ENCODE measurements at places on chromosomes 3 and 15.

- DNase-seq: no peak
These were observed 12.8 kb upstream of the TOPAZ1 start for GRCh38 chr3:44228900-44229299.

DNA sequence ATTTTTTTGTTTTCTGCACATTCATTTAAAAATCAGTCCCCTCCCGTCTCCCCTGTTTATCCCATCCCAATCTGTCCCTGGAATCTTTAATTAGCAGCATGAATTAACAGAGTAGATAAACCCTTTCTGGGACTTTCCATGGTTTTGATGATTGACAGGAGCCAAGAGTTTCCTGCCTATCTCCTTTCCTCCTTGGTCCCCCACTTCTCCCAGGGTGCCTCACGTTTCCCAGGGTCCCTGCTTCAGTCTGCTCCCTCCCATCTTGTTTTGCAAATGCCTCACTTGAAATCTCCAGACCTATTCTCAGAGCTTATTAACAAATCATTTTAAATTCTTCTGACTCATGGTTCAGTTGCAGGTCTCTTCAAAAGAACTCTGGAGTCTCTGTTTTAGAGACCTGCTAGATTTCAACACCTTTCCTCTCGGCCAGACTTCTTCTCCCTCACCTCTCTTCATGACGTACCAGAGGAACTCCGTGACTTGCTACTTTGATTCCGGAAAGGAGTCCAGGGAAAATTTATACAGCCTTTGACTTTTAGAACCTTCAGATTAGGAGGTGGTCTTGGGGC, 238.5 kb downstream of the ITPR1 start:
- no peak for DNase-seq

DNA sequence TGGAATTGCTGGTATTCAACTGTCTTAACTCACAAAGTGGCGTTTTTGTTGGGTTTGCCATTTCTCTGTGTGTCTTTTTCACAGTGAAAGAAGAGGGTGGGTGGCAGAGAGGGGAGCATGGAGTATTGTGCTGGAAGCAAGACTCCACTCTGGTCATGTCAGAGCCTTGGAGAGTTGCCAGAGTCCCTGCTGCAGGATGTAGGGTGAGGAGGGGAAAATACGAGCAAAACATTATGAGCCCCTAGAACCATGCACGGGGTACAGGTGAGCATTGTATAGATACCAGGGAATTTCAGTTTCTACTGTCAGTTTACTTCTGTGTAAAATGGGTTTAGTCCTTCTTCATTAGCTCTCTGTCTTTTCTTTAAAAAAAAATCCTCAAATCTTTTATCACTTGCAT, 249.9 kb downstream of the CACNA2D3 start:
- DNase-seq: no peak

GRCh38 chr3:55676643-55677042, 189.5 kb upstream of the WNT5A start:
- no peak for DNase-seq

- no peak for DNase-seq
These were observed 77.8 kb downstream of the SETD2 start for GRCh38 chr3:47086071-47086470.

DNA sequence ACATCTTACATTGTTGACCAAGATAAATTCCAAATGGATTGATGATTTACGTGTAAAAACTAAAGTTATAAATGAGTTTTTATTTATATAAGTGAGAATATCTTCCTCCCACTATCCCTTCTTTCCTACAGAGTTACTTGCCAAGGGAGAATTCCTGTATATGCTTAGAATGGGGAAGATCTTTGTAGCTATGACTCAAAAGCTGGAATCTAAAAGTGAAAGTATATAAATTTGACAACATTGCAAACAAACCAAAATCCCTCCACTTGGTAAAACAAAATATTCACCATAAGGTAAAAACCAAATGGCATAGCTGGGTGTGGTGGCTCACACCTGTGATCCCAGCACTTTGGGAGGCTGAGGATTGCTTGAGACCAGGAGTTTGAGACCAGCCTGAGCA, 52.7 kb upstream of the GCNT3 start:
- DNase-seq: no peak

DNA sequence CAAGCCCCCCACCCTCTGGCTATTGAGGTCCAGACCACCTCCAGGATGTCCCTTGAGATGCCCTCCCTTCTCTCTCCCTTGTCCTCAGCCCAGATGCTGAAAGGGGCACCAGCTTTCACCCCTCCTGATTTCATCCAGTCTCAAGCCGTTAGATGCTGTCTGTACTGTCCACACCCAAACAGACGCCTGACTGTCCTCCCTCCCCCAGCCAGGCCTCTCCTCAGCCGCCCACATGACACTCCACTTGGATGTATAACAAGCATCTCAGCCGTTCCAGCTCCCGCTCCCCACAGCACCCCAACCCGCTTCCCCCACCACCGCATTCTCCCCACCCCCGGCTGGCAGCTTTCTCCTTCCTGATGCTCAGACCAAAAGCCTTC, 25.0 kb upstream of the CYP11A1 start:
- DNase-seq: no peak

DNA sequence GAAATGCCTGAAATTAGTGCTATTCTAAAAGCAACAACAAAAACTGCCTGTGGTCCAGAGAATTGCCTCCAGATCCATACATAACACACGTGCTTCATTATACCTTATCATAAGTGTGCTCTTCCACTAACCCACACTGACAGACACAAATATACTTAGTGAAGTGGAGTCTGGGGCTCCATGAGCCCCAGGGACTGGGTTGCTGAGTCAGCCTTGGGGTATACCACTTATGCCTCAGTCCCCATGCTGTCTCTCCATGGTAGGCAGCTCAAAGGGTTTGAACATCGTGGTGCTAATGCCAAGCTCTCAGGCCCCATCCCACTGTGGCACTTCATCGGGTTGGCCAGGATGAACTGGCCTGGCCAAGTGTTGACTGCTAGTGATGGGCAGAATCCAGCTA, 10.8 kb downstream of the ZDHHC3 start:
- DNase-seq: no peak

DNA sequence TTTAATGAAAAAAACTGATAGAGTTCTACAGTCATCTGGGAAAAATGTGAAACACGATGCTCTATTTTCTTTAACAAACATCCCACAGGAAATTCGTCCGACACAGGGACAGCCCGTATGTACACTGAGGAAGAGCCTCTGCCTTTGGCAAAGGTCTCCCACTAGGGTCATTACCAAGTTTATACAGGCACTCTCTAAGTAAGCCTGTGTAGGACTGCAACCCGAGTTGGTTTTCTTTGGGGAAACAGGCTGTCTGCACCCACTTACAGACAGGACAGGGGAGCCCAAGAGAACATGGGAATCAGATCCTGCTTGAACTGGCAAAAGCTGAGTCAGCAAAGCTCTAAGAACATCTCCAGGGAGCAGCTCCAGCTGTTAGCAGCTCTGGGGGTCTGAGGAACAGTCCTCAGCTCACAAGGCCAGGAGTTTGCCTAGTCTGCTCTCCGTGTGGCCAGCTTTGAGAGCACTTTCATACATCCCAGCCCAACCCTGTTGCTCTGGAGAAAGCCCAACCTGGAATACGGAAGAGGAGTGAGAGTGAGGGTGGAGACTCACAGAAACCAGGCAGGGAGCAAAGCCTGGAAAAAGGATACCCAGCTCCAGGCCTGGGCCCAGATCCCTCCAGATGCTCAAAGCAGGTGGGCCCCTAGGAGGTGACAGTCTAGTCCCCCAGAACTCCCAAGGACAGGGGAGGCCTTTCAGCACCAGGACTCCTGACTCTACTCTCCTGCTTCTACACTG, 1.9 kb downstream of the TBC1D2B start:
- DNase-seq: peak; percentile 51

- DNase-seq: no peak
These were observed 45.5 kb downstream of the RASGRF1 start for GRCh38 chr15:79045041-79045440.

- DNase-seq: no peak
These were observed 5.5 kb downstream of the ARHGEF3 start for GRCh38 chr3:56796202-56796601.

DNA sequence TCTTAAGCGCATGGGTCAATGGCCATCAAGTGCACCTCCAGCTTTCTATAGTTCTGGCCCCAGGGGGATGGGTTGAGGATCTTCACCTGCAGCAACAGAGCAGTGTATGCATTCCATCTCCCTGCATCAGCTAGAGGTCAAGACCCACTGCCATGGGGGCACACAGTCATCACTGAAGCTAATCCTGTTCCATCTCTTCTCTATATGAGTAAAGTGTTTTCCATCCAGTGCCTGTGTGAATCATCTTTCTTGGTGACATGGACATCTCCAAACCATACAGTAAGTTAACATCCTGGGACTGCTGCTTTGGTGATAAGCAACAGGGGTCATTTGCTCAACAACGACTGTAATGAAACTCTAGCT, 4.4 kb upstream of the ENTPD3 start:
- no peak for DNase-seq

DNA sequence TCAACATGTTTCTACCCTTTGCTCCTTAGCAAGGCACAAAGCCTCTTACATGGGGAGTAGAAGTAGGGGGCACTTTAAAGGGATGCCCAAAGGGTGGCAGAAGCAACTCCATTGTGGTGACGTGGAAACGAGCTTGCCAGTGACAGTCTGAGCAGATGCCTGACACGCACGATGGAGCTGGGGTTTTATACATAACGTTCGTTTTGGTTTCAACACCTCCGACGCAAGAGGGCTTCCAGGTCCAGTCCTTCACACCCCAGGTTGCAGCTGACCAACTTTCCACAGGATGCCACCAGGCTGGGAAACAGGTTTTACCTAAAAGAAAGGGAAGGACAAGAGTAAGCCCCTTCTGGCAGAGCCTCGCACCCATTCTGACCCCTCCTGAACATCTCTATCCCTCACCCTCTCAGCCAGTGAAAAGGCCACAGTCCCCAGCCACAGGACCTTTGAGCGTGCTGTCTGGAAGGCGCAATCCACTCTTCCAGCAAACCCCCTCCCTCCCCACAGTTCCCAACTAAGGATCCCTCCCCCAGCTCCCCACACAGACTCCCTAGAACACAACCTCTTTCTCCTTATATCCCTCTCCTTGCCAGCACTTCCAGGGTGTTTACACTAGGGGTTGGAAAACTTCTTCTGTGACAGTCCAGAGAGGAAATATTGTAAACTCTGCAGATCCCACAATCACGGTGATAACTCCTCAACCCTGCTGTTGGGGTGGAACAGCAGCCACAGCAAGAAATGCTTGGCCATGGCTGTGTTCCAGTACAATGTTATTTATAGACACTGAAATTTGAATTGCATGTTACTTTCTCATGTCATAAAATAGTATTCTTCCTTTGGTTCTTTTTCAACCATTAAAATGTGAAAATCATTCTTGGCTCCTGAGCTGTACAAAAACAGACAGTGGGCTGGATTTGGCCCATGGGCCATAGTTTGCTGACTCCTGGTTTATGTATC, 36.2 kb downstream of the FAM174B start:
- no peak for DNase-seq

- no peak for DNase-seq
These were observed 118.2 kb downstream of the ALDH1A2 start for GRCh38 chr15:57947282-57947681.

- DNase-seq: no peak
These were observed 1.3 kb downstream of the GOLGA8A start for GRCh38 chr15:34436126-34436955.

DNA sequence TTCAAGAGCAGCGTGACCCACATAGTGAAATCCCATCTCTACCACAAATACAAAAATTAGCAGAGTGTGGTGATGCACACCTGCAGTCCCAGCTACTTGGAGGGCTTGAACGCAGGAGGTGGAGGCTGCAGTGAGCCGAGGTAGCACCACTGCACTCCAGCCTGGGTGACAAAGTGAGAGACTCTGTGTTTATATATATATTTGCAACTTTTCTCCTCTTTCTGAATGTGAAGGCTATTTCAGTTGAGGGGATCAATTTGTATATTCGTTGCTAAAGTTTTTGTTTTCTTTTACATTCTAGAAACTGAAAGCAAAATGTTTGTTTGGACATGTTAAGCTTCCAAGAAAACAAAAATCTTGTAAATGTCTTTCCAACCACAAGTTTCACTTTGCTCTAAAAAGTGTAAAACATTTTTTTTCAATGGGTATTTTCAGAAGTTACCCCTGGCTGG, 29.8 kb upstream of the FAM98B start:
- DNase-seq: no peak

GRCh38 chr15:100738614-100739013, 136.2 kb downstream of the ASB7 start:
- DNase-seq: no peak

DNA sequence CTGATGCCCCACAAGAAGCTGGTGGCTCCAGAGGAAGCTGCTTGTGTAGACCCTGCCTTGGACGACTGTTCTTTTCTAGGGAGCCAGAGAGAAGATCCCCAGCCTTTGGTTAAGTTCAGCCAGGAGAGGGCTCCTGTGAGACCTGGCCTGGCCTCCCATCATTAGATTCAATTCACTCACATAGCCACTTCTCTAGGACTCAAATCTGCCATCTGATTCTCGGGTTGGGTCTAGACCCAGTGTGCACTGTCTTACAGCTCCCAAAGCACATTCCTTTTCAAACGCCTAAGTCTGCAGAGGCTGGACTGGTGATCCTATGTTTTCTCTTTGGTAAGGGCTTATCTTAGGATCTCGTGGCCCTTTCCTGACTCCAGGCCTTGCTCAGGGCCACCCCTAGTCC, 81.7 kb upstream of the NPHP3 start:
- no peak for DNase-seq

DNA sequence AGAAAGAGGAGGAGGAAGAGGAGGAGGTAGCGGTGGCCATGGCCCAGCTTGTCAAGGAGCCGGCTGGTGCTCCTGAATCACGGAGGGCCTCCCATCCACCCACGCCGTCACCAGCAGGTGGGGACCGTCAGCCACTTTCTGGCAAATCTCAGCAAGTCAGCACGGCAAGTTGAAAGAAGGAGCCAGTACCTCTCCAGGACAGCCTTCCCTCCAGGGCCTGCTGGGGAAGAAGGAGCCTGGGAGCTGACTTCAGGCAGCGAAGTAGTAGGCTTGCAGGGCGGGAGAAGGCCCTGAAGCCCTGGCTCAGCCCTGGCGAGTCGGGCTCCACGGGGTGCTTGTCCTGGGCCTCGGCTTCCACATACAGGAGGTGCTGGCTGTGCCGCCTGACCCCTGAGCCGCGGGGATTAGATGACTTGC, 99.2 kb upstream of the TRPM1 start:
- no peak for DNase-seq

DNA sequence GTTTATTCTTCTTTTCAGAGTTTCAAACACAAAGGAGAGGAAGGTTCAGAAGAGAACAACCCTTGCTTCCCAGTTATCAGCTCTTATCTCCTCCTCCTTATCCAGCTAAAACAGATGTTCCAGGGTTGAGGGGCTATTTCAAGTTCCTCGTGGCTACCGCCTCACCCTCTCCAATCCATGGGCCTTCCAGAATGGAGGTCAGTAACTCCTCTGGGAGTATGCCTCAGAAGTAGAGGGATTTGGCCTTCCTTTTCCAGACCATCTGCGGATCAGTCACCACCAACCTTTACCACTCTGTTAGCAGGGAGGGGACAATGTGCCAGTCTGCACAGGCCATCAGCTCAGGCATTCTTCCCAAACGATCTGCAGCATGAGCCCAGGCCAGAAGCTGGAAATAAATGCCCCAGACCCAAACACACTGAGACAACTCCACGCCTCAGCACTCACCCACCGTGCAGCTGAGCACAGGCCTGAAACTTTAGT, 14.8 kb downstream of the HTR3C start:
- DNase-seq: no peak
